ENCODE measurements at places on chromosomes 11 and 22.
A peak's percentile ranks its signal among the peaks of the same experiment; 100 is the strongest.

- DNase-seq, result no peak
These were observed 944.3 kb downstream of the BRD1 start for GRCh38 chr22:48883211-48883960.

GRCh38 chr11:27413218-27413617 is 50.2 kb upstream of the CCDC34 start:
- DNase-seq, result no peak

- DNase-seq, result no peak
These were observed 126.4 kb upstream of the E2F8 start for GRCh38 chr11:19366992-19367709.

GRCh38 chr11:64909653-64910343 is 7.2 kb downstream of the ATG2A start:
- no peak for DNase-seq

- DNase-seq, result no peak
These were observed 41.5 kb upstream of the CYP2D6 start for GRCh38 chr22:42171946-42172719.

DNA sequence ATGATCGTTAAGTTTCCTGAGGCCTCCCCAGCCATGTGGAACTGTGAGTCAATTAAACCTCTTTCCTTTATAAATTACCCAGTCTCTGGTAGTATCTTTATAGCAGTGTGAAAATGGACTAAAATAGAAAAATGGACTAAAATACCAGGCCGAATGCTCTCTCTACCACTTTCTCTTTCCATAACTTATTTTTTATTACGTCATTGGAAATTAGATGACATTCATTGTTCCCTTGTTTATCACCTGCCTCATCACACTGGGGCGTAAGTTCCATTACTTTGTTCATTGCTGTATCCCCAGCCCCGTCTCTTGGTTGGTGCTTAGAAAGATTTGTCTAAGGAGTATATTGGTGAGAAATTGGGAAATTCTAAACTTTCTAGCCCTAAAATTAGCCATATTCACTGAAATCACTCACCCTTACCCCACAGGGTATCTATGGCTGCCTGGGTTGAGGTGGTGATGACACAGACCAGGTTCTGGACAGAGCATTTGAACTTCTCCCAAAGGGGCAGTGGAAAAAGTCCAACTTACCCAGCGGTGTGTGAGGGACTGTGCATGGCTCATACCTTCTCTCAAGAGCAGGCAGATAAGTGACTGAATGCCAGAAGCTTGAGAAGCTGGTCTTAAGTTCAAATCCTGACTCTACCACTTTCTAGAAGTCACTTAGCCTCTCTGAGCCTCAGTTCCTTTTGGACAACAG is 50.9 kb upstream of the TP53I11 start:
- DNase-seq, result no peak

DNA sequence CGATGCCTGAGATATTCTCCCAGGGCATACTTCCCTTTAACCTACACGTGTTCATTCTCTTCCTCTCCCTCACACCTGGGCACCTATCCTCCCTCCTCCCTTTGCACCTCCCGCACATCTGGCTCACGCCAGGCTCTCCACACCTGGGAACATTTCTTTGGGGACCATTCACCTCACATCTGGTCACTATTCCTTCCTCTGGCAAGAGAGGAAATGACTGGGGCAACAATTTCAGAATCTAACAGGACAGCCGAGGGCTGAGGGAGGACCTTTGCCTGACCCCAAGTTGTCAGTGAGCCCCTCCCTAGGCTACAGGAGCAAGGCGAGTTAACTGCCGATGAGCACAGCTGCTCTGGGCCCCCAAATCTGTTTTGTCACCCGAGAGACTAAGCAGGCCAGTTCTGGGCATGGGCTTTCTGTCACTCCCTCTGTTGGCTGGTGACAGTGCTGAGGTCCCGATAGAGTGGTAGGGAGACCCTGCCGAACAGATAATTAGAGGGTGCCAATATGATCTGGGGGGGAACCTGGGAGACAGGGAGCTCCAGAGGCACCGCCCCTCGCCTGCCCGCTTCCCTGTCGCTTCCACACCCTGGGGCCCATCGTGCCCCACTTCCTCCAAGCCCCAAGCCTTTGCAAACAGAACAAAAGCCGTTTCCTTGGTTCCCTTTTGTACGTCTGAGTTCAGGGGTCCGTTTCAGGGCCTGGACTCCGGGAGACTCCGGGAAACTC is 45.6 kb downstream of the EIF3F start:
- DNase-seq, result no peak

- no peak for DNase-seq
These were observed 63.3 kb upstream of the ME3 start for GRCh38 chr11:86735451-86736290.

- DNase-seq, result peak; percentile 43
These were observed 3.9 kb downstream of the DBX1 start for GRCh38 chr11:20156280-20156875.

- no peak for DNase-seq
These were observed 182.4 kb upstream of the LARGE1 start for GRCh38 chr22:34102633-34103032.

All from CD4-positive, alpha-beta T cell treated with Interleukin-15 for 4 hours (primary cell).